ENCODE measurements at places on chromosomes 12 and 14. TPM values are rescaled to one million over a fixed set of nuclear protein-coding genes. Genes with fewer than 3 reads are reported as not detected.

DNA sequence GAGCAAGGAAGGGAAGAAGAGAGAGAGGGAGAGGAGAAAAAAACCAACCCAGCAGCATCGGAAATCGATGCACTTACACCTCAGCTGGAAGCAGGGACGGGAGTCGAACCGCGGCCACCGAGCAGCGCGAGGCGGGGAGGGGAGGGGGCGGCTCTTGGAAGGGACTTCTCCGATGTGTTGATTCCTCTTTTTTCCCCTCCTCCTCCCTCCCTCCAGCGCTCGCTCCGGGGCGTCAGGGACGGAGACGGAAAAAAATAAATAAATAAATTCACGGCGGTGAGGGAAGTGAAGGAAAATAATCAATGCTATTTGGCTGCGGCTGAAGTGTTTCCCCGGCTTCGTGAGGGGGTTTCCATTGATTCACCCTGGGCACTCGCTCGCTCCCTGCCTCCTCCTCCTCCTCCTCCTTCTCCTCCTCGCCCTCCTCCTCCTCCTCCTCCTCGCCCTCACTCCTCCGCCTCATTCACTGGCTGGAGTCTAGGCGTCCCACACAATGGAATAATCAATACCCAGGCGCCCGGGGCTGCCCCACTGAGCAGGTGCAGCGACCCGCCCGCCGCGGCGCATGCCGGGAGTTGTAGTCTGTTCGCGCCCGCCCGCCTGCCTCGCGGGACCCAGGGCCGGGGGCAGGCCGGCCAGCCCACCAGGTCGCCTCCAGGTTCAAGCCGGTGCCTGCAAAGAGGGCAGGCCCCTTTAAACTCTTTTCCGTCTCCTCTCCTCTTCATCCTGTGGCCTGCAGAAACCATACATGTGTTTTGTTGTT, at the start of gene ZFHX2:
Gene ZFHX2, minus strand, starts transcription at position 500 of the 763 bp plus-strand sequence. CDS start 16,440 bp downstream, outside the sequence.
- H3K36me3 ChIP-seq = no peaks in the 10 kb centered on the region
- H3K4me1 ChIP-seq = no peaks in the 10 kb centered on the region
- no peaks in the 10 kb centered on the region for H3K27me3 ChIP-seq
- H3K27ac ChIP-seq = no peak within 1 kb of the TSS
- peak within 1 kb of the TSS; percentile 73 for H3K4me3 ChIP-seq

- no peaks in the 10 kb centered on the region for H3K27me3 ChIP-seq
- peaks cover 19% of the 10 kb centered on the region for H3K4me1 ChIP-seq
- H3K27ac ChIP-seq = peak within 1 kb of the TSS; percentile 38
- H3K4me3 ChIP-seq = peak within 1 kb of the TSS; percentile 79
- H3K36me3 ChIP-seq = no peaks in the 10 kb centered on the region
- peak; percentile 56 for DNase-seq
Measured at GRCh38 chr14:104794993-104795780, at the start of gene AKT1. TSS of gene AKT1 (minus strand) at chr14:104795748. CDS start at chr14:104792643, 3,105 bp downstream.

DNA sequence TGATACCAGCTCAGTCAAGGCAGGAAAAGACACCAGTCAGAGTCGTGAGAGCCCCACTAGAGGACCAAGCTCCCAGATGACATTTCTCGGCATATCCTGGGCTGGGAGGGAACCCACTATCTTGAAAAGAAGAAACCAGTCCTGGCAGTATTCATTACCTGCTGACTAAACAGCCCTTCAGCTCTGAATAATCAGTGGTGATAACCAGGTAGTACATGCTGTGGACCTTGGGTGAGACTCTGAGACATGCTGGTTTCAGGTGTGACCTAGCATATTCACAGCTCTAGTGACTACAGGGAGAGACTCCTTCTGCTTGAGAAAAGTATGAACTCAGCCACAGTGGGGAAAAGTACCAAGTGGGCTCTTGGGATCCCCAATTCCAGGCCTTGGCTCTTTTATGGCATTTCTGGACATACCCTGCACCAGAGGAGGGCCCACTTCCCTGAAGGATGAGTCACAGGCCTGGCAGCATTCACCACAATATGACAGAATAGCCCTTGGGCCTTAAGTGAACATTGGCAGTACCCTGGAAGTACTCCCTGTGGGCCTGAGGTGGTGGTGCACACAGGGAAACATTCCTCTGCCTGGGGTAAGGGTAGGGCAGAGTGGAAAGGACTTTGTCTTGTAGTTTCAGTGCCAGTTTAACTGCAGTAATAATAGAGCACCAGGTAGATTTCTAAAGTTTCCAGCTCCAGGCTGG, 82.6 kb upstream of the SLC38A4 start:
- H3K27me3 ChIP-seq = no peaks in the 10 kb centered on the region
- DNase-seq = peak; percentile 74
- no peak overlapping the region for H3K27ac ChIP-seq
- no peaks in the 10 kb centered on the region for H3K36me3 ChIP-seq
- peaks cover 26% of the 10 kb centered on the region for H3K4me1 ChIP-seq

GRCh38 chr12:6123258-6123657, 1.2 kb downstream of the VWF start:
- H3K27me3 ChIP-seq = no peaks in the 10 kb centered on the region
- DNase-seq = no peak
- H3K36me3 ChIP-seq = no peaks in the 10 kb centered on the region
- H3K27ac ChIP-seq = no peak overlapping the region
- H3K4me1 ChIP-seq = no peaks in the 10 kb centered on the region

DNA sequence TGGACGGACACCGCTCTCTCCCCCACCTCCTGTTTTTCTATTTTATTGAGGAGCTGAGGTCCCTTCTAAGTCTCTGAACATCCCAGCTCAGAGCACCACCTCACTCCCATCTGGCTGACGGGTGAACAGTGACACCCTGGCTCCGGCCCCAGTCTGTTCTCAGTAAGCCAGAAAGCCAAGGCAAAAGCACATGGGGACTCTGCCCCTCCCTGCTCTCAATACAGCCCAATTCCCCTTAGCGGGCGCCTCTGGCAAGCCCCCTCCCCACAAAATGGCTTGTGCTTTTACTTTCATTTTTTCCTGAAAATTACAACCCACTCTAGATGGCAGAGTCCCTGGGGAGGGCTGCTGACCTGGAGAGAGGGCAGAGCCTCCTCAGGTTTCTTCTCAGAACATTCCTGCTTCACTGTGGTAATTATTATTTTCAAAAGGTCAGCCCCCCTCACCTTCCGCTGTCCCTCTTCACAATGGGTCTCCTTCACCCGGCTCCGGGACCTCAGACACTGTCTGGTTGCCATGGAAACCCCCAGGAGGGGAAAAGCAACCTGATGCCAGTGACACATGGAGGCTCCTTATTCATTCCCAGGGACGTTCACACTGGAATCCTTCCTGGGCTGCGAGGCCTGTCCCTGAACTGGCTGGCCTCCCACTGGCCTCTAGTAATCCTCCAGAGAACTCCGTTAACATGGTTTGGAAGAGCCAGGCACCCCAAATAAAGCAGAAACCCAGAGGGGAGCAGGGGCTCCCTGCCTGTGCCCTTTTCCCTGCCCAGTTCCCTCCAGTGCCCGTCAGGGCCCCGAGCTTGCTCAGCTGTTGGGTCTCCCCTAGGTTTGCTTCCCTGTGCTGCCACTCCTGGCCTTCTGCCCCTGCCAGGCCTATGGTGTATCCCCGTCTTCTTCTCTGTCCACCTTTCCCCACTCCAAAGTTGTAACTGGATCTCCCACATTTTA, 15.9 kb downstream of the COL2A1 start:
- 0 out of 2 replicates have a peak overlapping the region, but pooled peaks have one; percentile 7 for H3K4me3 ChIP-seq
- H3K27ac ChIP-seq = no peak overlapping the region
- peak; percentile 54 for DNase-seq

DNA sequence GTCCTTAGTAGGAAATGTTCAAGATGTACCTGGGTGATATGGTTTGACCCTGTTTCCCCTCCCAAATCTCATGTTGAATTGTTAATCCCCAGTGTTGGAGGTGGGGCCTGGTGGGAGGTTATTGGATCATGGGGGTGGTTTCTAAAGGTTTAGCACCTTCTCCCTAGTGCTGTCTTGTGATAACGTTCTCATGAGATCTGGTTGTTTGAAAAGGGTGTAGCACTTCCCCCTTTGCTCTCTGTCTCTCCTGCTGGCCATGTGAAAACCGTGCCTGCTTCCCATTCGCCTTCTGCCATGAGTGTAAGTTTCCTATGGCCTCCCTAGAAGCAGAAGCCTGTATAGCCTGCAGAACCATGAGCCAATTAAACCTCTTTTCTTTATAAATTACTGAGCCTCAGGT, 353.0 kb upstream of the SFSWAP start:
- H3K4me3 ChIP-seq = no peak overlapping the region
- DNase-seq = no peak
- H3K36me3 ChIP-seq = no peaks in the 10 kb centered on the region
- no peak overlapping the region for H3K27ac ChIP-seq

GRCh38 chr12:25574761-25575160, 21.7 kb upstream of the LMNTD1 start:
- H3K4me3 ChIP-seq = no peak overlapping the region
- no peak overlapping the region for H3K27ac ChIP-seq
- DNase-seq = no peak
- no peaks in the 10 kb centered on the region for H3K27me3 ChIP-seq
- no peaks in the 10 kb centered on the region for H3K36me3 ChIP-seq

DNA sequence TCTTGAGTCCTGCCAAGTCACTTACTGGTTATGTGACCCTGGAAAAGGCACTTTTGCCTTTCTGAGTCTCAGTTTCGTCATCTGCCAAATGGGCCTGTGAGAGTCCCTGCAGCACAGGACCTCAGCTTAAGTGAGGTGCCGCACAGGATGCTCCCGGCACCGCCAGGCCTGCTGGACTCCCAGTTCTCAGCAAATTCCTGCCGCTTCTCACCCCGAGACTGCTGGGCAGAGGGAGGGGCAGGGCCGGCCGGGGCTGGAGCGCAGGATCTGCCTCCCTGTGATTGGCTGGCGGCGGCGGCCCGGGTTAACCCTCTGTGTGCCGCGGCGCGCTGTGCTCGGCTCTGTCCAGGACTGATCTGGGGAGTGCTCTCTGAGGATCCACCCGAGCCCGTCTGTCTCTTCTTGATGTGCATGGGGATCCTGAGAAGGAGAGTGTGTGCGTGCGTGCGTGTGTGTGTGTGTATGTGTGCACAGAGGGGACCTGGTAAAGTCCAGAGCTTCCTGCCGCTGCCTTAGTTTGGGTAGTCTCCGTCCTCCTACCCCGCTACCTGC, 8.6 kb downstream of the SETD1B start:
- H3K27ac ChIP-seq = 0 out of 2 replicates have a peak overlapping the region, but pooled peaks have one; percentile 16
- H3K4me1 ChIP-seq = peaks cover 14% of the 10 kb centered on the region
- H3K4me3 ChIP-seq = peak overlapping the region; percentile 76
- H3K36me3 ChIP-seq = peaks cover 28% of the 10 kb centered on the region
- no peaks in the 10 kb centered on the region for H3K27me3 ChIP-seq
- DNase-seq = peak; percentile 87

DNA sequence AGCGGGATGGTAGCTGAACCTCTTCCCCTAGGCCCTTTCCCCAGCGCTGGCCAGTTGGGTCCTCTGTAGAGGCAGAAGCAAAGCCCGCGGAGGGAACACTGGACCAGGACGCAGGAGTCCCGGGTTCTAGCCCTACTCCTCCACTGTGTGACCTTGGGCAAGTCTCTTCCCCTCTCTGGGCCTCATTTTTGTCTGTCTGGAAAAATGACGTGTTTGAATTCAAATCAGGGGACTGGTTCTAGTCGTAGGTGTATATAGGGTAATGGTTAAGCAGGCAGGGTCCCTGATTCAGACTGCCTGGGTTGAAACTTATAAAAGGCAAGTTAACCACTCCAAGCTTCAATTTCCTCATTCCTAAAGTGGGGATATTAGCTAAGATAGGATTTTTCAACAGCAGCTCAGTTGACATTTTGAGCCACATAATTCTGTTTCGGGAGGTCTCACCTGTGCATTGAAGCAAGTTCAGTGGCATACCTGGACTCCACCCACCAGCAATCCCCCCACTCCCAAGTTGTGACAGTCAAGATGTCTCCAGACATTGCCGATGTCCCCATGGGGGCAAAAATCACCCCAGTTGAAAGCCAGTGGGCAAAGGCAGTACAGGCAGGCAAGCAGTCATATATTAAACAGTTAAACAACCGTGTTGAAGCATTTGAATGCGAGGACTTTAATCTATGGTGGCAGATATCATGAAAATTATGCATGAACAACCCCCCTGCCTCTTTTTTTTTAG, 899 bp downstream of the TPCN1 start:
- no peaks in the 10 kb centered on the region for H3K36me3 ChIP-seq
- peak overlapping the region; percentile 75 for H3K27ac ChIP-seq
- DNase-seq = no peak
- peaks cover 24% of the 10 kb centered on the region for H3K4me1 ChIP-seq
- H3K27me3 ChIP-seq = no peaks in the 10 kb centered on the region
- peak overlapping the region; percentile 71 for H3K4me3 ChIP-seq

GRCh38 chr12:22729957-22730443, 105.0 kb downstream of the ETNK1 start:
- peak overlapping the region; percentile 48 for H3K27ac ChIP-seq
- H3K4me1 ChIP-seq = peaks cover 11% of the 10 kb centered on the region
- peak overlapping the region; percentile 60 for H3K4me3 ChIP-seq
- no peaks in the 10 kb centered on the region for H3K36me3 ChIP-seq

GRCh38 chr12:112116232-112117060, 7.9 kb upstream of the NAA25 start:
- peaks cover 17% of the 10 kb centered on the region for H3K4me1 ChIP-seq
- H3K27ac ChIP-seq = peak overlapping the region; percentile 73
- no peaks in the 10 kb centered on the region for H3K36me3 ChIP-seq
- peak; percentile 32 for DNase-seq
- peak overlapping the region; percentile 1 for H3K4me3 ChIP-seq

DNA sequence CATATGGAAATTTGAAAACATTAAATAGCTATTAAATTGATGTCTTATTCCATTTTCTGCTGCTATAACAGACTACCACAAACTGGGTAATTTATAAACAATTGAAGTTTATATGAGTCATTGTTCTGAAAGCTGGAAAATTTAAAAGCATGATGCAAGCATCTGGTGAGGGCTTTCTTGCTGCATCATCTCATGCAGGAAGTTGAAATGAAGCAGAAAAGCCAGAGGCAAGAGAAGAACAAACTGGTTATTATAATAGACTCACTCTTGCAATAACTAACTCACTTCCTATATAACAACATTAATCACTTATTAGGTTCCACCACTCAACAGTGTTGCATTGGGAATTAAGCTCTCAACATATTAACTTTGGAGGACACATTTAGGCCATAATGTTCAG, 1277.4 kb downstream of the LRFN5 start:
- no peaks in the 10 kb centered on the region for H3K27me3 ChIP-seq
- DNase-seq = peak; percentile 84
- no peak overlapping the region for H3K4me3 ChIP-seq
- peak overlapping the region; percentile 61 for H3K27ac ChIP-seq

The CDH24 gene
- total RNA-seq = 3.8 TPM

The SMIM41 gene
- not detected for total RNA-seq

The CRIP1 gene
- 1.8 TPM for total RNA-seq

The FOXA1 gene
- not detected for total RNA-seq
